Stomach (tissue), 19 donors: ENCODE measurements at places on chromosomes 4 and X.
A peak's percentile ranks its signal among the peaks of the same experiment; 100 is the strongest.

- DNase-seq, result no peak
These were observed 66.2 kb downstream of the RRAGB start for GRCh38 chrX:55783723-55784122.

GRCh38 chr4:144787365-144788258 is 141.7 kb downstream of the HHIP start:
- DNase-seq, result no peak

DNA sequence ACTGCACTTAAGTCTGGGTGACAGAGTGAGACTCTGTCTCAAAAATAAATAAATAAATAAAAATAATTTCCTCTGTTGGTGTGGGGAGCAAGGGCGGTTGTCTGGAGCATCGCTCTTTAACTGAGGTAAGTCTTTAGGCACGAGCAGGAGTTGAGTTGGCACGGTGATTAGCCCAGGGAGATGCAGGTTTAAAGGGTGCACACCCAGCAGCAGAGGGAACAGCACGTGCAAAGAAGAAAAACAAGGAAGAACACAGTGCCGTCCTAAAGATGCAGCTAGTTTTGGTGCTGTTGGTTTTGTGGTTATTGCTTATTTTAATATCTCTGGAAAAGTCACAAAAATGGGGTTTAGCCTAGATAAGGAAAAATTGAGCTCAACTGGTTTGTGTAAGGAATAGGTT is 87.8 kb downstream of the DHX15 start:
- no peak for DNase-seq

GRCh38 chr4:148287111-148287510 is 155.1 kb downstream of the NR3C2 start:
- no peak for DNase-seq

DNA sequence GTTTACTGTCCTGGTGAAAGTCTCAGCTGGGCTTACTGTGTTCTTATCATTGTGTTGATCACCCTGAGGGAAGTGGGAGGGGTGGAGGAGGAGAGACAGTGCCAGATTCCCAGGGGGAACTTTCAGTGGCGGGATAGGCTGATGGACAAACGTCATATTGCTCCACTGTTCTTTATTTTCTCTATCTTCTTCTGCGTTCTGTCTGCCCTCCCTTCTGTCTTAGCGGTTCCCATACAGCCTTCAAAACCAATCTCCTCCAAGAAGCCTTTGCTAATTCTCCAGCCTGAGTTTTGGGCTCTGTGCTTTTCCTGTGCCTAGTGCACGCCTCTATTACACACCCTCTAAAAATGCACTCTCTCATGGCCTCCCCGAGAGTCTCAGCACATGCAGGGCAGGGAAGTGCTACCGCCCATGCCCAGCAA is 448.7 kb upstream of the FAT1 start:
- no peak for DNase-seq

DNA sequence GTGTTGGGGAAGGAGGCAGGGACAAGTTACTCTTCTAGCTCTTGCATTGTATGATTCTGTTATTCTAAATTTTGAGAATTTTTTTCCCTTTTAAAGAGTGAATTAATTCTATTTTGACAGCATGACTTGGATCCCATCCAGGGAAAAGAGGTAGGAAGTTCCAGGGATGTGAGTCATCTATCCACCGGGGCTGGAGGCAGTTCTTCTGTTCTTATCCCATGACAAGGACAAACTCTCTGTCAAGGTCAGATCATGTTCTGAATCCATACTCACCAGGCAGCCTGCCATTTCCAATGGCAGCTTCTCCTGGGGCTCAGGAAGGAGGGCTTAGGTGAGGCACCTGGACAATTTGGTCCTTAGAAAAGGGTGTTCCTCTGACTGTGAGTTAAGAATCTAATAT is 132.0 kb upstream of the MED14 start:
- DNase-seq, result peak; percentile 33

DNA sequence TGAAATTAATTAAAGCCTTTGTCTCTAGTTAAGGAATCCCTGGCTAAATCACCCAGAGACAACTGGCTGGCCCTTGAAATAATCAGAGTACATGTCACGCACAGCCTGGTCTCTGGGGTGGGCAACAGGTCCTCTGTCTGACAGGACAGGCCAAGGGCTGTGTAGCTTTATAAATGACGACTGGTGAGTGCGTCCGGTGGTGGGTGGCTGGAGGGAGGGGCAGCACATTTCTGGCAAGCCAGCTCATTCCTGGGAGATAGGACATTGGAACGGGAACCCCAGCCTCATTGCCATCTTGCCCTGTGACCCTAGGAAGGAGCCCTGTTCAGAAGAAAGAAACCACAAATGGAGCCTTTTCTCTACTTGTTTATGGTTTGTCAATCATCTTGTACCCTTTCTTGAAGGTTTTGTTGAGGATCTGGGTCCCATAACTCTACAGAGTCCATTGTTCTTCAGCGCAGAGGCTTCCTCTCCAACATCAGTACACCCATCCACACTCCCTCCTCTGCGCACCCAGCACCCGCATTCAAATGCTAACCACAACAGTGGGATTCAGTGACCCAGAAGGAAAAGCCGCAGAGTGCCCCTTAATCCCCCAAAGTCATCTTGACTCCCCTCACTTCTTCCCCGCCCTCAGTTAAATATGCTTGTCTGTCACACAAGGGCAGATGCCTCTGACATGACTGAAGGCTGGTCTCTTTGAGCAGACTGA is 368.1 kb downstream of the UNC5C start:
- DNase-seq, result no peak

- DNase-seq, result no peak
These were observed 4.8 kb downstream of the ANXA10 start for GRCh38 chr4:168097161-168097560.

GRCh38 chrX:131316260-131316659 is 27.2 kb upstream of the IGSF1 start:
- DNase-seq, result no peak

GRCh38 chrX:57070185-57070984 is 51.0 kb downstream of the SPIN2B start:
- no peak for DNase-seq

- no peak for DNase-seq
These were observed 3.8 kb downstream of the TMEM165 start for GRCh38 chr4:55399581-55399980.

DNA sequence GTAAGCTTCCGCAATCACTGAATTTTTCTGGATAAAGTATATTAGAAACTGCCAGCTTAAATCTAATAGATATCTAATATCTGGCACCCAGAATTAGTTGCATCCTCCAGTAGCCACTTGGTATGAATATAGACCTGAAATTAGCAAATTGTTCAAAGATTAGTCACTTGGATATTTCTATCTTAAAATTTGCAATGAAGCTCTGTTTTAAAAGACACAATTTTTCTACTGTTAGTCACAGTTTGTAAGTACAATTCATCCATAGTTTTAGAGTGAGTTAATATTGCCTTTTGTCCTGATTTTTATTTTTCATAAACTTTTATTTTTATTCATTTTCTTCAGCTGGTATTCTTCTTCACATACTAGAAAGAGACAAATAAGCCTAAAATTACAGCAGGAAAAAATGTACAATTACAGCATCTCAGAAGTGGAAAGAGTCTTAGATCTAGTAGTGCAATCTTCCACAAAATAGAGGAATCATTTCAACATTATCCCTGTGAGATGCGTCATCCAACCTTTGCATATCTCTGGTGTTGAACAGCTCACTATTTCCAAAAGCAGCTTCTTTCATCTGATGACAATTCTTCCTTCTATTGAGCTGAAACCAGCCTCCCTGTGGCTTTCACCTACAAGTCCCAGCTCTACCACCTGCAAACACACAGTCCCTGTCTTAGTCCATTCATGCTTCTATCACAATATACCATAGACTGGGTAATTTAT is 190.0 kb upstream of the AR start:
- DNase-seq, result no peak

DNA sequence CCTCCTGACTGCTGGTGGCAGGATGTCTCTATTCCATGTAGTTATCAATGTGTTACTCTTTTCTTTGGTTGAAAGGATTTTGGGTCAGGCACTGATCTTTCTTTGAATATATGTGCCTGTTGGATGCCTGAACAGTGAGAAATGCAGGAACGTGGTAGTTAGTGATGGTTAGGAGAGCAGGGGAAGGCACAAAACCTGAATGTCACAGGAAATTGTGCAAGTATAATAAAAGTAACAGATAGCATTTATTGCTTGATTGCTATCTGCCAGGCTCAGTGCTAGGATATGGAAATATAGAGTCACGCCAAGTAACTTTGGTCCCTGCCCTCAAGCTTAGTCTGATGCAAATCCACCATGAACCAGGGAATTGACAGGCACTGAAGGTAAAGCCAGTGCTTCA is 219.8 kb upstream of the FAT1 start:
- DNase-seq, result no peak

DNA sequence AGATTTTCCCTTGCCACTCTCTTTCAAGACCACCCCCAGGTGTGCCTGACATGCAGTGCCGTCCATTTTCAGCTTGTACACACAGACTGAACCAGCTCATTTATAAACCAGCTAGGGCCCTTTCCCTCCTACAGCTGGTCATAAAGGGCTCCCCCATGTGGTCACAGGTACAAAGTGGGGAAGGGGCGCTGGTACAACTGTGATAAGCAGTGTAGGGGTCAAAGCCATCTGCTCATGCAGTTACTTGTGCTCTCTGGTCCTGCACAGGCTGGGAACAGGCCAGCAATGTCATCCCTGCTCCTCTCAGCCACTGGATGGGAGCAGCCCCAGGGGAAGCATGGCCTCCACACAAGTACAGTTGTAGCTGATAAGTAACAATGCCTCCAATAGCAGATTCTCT is 20.6 kb downstream of the GABRQ start:
- DNase-seq, result no peak

GRCh38 chr4:144685911-144686310 is 40.0 kb downstream of the HHIP start:
- DNase-seq, result no peak

GRCh38 chr4:176949029-176949428 is 156.3 kb upstream of the VEGFC start:
- peak; percentile 23 for DNase-seq

DNA sequence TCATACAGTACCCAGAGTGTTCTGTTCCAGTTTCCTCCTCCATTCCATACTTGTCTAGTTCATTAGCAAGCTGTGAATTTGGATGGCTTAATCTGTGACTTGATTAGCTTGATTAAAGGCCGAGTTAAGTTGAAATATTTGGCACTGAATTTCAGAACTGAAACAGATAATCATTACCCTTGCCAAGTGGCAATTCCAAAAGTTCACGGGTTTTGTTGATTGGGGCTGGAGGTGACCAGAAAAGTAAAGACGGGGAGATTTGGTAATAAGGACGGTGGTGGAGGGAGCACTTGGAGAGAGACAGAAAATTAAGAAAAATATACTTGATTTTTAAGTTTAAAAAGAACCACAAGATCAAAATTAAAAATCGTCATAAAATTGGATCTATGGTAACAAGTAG is 21.9 kb upstream of the KLHL2 start:
- DNase-seq, result no peak

- DNase-seq, result peak; percentile 70
These were observed 7.2 kb downstream of the TBC1D14 start for GRCh38 chr4:6916587-6917460.

GRCh38 chr4:39054497-39054896 is 7.5 kb upstream of the KLHL5 start:
- DNase-seq, result no peak

DNA sequence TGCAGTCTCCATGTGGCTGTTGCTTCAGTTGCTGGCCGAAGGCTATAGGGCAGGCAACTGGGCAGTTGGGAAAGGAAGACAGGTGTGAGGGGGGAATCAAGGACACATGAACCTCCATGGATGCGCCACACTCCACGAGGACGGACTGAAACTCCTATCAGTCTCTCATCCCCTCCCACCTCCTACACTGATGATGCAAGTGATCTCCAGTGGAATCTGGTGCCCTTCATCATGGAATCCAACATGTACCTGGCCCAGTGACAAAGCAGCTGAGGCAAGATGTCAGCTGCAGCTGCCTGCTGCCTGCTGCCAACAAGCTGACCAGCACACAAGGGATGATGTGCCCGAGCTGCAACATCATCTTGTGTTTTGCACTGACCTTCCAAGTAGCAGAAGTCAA is 26.0 kb upstream of the MGST2 start:
- no peak for DNase-seq

DNA sequence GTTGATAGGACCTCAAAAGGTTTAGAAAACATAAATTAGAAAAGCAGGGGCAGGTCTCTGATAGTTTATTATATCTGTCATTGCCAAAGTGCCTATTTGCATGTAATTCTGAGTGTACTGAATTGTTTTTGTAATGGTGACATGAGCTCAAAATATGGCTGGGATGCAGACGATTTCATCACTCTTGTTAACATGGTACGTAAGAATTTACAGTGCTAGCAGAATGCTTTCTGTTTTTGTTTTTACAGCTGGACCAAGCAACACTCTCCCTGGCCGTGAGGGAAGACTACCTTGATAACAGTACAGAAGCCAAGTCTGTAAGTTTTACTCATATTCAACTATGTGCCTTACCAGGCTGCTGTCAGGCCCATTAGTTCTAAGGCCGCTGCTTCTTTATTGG is 58.1 kb downstream of the PHEX start:
- DNase-seq, result no peak

- DNase-seq, result no peak
These were observed 328.5 kb upstream of the AGA start for GRCh38 chr4:177770776-177771175.

- DNase-seq, result no peak
These were observed 472.5 kb downstream of the PCDH10 start for GRCh38 chr4:133621628-133622027.

DNA sequence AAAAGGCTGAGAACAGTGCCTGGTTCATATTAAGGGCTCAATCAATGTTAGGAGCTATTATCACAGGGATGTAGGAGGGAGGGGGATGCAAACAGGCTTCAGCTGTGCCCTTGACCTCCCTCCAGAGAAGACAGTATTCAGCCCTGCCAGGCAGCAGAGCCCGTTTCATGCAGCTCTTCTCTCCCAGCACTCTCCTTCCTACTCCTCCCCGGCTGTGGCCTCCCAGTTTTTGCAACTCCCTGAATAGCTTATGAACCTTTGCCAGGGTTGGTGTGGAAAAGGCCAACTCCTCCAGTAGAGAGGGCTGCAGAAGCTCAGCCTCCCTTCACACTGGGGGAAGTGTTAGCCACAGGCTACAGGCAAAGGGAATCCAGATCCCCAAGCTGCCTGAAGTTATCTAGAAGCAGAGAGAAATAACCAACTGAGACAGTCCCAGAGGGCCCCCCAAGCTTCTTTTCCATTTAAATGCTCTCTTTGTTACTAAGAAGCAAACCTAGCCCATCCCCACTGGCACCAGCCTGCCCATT is 31.7 kb upstream of the APLN start:
- DNase-seq, result peak; percentile 59

DNA sequence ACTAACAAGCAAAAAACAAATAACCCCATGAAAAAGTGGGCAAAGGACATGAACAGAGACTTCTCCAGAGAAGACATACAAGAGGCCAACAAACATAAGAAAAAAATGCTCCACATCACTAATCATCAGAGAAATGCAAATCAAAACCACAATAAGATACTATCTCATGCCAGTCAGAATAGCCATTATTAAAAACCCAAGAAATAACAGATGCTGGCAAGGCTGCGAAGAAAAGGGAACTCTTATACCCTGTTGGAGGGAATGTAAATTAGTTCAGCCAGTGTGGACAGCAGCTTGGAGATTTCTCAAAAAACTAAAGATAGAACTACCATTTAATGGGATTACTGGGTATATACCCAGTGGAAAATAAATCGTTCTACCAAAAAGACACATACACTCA is 79.6 kb downstream of the MAPK10 start:
- DNase-seq, result no peak

- DNase-seq, result no peak
These were observed 37.4 kb downstream of the GPR143 start for GRCh38 chrX:9728261-9728660.

GRCh38 chrX:149494844-149495565 is 10.1 kb downstream of the IDS start:
- no peak for DNase-seq
